Immature natural killer cell (primary cell): ENCODE measurements at places on chromosomes 3 and 15.

GRCh38 chr15:61070111-61070901 lies 158.8 kb downstream of the RORA start:
- no peak for DNase-seq

DNA sequence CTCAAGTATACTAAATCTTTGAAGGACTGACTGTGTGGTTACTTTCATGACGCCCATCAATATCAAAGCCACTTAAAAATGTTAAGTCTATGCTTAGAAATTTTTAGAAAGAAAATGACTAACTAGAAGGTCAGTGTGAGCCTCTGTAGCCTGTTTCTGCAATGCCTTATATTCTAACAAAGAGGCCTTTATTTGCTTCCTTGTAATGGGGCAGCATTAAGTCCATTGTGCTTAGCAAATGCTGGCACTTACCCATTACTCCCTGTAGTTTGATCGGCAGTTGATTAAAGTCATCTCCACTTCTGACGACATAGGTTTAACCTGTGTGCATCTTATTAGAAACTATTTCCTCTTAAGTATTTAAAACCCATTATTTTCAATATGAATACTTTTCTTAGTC lies 91.6 kb upstream of the FAM98B start:
- no peak for DNase-seq

GRCh38 chr3:54066253-54066652 lies 56.1 kb upstream of the CACNA2D3 start:
- no peak for DNase-seq

DNA sequence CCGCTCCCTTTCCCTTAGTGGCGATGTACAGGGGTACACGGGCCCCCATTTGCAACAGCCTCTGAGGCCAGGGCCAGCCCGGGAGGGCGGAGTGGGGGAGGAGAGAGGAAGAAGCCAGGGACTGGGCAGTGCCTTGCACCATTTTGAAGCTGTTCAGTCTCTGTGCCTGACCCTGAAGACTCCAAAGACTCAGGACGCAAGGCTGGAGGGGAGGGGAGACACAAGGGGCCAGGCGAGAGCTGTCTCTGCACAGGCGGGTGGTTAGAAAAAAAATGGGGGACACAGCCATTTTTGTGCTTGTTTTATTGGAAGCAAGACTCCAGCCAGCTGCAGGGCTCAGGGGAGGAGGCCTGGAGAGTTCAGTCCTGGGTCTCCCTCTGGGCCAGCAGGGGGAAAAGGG lies 1.6 kb downstream of the RPP25 start:
- DNase-seq: no peak

DNA sequence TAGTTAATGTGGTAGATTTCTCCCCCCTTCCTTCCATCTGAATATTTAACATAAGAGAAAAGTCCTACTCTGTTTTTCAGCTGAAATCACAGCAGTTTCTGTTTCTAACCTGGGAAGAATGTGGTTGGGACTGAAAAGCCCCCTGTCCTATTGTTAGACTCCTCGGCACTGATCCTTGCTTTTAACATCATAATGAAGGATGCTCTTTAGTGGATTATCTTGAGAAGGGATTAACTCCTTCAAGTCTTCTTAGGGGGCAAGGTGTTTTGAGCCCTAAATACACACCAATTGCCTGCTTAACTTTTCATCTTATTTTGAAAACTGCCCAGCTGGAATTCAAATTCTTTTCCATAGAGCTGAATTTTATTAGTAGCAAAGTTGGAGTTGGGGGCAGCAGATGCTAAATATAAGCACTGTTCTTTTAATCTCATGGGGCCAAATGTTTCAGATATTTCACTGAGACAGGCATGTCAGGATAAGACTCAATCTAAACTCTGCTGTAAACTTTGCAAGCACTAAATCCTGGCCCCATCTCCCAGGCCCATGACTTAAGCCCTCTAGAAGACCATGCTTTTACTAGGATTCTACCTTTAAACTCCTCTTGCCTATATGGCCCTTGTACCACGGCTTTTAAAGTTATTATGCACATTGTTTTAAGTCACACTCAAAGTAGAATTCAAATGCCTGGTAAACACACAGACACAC lies 243.2 kb upstream of the NR2F2 start:
- DNase-seq: no peak

DNA sequence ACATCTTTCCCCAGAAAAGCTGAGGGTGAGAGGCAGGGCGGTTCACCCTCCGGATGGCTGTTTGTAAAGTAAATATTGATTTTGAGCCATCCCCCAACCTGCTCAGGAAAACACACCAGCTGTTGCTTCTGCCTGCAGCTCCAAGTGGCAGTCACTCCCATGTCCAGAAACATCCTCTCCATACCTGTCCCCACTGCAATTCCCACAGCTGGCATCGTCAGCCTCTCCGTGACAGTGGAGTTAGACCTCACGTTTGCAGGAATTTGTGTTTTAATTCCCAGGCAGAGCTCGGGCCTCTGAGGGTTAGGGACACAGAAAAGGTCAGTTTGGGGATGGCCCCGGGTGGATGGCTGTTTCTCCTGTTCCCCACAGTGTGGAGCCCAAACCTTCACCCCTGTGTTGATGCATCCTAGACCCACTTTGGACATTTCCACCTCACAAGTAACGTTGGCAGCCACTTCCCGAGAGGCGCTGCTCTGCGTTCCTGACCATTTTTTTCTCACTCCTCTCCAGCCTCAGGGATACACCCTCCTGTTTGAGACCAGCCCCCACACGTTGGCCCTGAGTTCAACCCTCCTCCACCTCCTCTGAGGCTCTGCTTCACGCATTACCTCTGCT lies 11.8 kb upstream of the FAM174B start:
- DNase-seq: no peak

GRCh38 chr15:26115229-26115943 lies 252.3 kb upstream of the ATP10A start:
- DNase-seq: no peak

- no peak for DNase-seq
These were observed 59.4 kb downstream of the PEX5L start for GRCh38 chr3:179977356-179977755.
